Stimulated activated CD4-positive, alpha-beta T cell treated with anti-CD3 and anti-CD28 coated beads, Interleukin-4, amount 100 ng/mL, for 24 hours (primary cell): ENCODE measurements at places on chromosomes 16 and 17.

- no peak for DNase-seq
Observed at GRCh38 chr16:79977940-79978836, 377.7 kb upstream of the MAF start.

DNA sequence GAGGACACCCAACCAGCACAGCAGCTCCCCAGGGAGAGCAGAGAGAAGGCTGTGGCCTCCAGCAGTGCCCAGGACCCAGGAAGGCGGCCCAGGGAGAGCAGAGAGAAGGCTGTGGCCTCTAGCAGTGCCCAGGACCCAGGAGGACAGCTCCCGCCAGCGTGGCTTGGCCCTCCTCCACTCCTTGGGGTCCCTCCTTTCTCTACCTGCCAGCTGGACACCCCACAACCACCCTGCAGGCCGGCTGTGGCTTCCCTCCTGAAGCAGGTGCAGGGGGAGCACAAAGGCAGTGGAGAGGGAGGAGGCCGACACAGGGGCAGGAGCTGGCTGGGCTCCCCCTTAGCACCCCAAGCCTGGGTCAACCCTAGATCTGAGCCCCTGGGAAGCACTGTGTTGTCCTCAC, 54.1 kb upstream of the FASN start:
- no peak for DNase-seq

DNA sequence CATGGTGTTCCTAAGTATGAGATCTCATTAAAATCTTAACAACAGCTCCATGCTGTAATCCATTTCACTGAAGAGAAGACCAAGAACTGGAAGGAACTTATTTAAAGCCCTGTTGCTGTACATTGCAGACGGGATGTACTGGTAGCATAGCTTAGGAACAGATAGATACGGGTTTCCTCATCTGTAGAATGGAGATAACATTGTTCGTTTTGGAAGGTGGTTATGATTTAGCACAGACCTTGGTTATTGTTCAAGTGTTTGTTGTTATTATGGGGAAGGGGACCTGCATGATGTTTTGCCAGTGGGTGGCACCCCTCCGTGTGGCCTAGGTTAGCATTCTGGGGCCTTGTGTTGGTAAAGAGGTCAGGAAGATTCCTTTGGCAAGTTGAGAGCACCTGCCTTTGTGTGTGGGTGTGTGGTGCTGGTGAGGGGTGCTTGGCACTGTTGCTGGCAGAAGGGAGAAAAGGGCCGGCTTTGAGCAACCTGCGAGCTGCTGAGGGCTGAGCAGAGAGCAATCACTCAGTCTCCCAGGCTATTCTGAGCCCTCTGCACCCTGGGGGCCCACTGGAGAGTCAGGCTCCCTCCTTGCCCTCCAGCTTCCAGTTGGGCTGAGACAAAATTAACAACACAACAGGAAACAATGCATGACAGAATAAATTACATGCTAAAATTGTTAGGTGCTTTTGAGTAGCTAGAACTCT, 2.3 kb downstream of the TAOK2 start:
- DNase-seq, result no peak

- peak; percentile 88 for DNase-seq
Observed at GRCh38 chr17:80891397-80892018, 100.1 kb upstream of the CHMP6 start.

- DNase-seq, result no peak
Observed at GRCh38 chr16:49307176-49307575, 25.5 kb upstream of the CBLN1 start.

- no peak for DNase-seq
Observed at GRCh38 chr17:27520491-27521185, 64.4 kb downstream of the KSR1 start.

GRCh38 chr17:39084558-39084957, 66.9 kb downstream of the PLXDC1 start:
- DNase-seq, result no peak

DNA sequence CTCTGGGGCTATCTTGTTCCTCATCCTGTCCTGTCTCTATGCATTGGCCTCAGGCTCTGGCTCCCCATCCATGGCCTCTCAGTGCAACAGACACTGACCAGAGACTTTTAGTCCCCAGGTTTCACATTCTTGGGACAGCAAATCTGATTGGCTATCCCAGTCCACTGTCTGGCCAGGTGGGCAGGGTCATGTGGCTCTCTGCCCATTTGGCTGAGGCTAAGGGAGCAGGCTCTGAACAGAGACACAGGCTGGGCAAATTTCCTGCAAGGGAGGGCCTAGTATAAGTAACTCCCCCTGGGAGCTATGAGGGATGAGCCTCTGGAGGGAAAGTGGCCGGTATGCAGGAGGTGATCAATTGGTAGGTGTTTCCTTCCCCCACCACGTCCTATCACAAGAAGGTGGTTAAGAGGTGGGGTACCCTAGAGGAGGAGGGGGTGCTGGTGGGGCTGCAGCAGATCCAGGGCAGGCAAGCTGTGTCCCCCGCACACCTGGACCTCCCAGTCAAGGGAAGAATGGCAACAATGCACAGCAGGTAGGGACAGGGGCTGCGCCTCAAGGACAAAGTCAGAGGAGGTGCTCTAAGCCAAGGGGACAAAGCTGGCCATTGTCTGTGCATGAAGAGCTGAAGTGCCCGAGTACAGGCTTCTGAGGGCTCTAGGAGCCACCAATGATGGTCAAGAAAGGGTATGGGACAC, 13.2 kb downstream of the XYLT2 start:
- DNase-seq, result no peak

- DNase-seq, result no peak
Observed at GRCh38 chr16:78284957-78285434, 185.5 kb downstream of the WWOX start.

DNA sequence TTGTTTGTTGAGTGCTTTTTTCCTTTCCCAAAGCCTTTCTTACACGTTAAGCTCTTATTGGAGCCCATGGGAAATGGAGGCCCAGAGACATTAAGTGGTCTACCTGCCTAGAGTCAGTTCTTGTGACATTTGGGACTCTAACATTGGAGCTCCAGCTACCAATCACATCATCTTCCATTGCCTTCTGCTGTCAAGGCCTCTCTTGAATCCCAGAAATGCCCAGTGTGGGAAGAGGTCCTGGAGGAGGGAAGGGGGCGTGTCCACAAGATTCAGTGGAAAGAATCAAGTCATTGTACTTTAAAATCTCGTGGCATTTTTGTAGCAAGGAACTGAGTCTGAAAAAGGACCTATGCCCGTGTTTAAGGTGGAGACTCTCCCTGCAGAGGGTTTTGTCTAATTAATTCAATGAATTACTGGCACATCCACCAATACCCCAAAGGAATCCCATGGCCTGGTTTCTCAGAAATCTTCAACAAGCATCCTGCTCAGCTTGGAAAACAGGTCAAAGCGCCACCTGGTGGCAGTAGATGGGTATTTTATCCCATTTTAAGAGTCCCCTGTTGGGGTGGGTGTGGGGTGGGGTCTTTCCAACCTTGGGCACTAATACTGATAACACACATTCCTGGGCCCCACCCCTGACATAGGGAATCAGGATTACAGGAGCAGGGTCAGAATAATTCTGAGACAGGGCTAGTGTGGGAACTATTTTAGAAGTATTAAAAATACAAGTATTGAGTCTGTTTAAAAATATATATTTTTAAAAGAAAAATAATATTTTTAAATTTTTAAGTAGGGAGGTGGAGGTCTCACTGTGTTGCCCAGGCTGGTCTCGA, 24.6 kb downstream of the GPT2 start:
- DNase-seq, result peak; percentile 69

DNA sequence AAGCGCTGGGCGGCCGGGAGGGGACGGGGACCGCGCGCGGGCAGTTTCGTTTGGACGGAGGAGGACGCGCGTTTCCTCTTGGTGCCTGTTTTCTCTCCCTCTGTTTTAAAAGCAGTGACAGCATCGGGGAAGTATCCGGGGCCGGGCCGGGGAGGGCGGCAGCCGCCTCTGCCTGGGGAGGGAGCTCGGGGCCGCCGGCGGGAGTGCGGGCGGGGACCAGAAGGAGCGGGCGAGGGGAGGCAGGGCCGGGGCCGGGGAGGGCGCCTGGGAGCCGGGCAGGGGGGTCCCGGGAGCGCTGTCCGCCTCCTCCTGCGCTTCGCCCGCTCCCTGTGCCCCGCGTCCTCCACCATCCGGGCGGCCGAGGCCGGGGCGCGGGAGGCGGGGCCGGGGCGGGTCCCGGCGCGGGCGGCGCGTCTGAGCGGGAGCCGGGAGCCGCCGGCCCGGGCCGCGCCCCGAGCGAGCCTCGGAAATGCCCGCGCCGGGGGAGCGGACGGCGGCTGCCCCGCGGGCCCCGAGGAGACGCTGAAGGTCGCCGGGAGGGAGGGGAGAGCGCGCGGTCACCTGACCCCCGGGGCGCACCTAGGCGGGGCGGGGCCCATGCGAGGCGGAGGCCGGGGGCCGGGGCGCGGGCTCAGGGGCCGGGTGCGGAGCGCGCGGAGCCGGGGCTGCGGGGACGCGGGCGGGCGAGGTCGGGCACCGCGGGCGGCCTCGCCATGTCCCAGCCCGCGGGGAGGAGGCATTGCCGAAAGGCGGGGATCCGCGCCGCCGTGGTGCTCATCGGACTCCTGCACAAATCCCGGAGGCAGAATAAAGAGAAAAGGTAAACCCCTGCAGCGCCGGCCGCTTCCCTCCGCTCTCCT, 57.3 kb downstream of the RAP1GAP2 start:
- peak; percentile 24 for DNase-seq

DNA sequence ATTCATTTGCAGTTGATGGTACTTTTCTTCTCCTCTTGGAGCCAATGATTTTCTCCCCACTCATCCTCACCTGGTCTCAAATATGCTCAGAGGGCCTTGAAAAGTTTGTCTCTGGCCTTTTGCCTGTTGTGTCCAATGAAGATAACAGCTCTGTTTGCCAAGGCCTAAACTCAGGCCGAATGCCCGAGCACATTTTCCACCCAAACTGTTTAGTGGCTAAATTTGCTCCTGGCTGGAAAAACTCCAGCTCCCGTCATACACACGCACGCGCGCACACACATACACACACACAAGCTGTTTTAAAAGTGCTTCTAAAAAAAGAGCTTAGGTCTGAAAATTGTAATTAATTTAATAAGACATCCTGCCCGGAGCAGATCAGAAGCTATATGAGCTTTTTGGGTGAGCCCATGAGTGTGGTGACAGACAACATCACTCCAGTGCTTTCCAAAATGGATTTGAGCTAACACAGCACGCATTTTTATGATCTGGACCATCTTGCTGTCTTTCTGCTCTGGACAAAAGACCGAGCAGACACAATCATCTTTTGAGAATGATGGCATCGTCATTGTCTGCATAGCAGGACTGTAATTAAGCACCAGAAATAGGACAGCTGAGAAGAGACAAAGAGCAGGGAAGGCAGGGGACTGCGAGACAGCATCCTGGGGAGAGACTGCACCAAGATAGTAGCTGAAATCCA, 48.9 kb downstream of the IRX6 start:
- DNase-seq, result no peak

GRCh38 chr17:17505610-17506171, 9.5 kb upstream of the RASD1 start:
- DNase-seq, result no peak
